Right renal cortex interstitium (tissue), 3 donors: ENCODE measurements at places on chromosomes 4 and X.

- no peak for DNase-seq
These were observed 15.3 kb downstream of the ADAMTS3 start for GRCh38 chr4:72553540-72554337.

- DNase-seq: no peak
These were observed 92.0 kb downstream of the GATB start for GRCh38 chr4:151668689-151669402.

DNA sequence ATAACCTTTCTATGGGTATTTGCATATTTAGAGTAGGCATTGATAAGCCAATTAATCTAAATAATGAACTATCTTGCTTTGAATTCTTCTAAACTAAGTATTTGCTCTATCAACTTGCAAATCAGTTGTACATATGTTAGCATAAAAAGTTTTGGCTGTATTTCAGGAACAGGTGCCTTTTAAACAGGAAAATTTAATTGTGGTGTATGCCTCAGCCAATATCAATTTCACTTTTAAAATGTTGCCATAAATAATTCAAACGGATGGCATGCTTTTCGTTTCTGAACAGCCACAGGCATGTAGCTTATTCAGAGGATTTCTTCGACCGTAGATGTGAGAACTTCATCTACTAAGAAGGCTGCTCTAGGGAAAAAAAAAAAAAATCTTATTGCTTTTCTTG is 99.9 kb downstream of the DCLK2 start:
- DNase-seq: no peak

- peak; percentile 24 for DNase-seq
These were observed 24.0 kb downstream of the C4orf51 start for GRCh38 chr4:145703850-145704497.

DNA sequence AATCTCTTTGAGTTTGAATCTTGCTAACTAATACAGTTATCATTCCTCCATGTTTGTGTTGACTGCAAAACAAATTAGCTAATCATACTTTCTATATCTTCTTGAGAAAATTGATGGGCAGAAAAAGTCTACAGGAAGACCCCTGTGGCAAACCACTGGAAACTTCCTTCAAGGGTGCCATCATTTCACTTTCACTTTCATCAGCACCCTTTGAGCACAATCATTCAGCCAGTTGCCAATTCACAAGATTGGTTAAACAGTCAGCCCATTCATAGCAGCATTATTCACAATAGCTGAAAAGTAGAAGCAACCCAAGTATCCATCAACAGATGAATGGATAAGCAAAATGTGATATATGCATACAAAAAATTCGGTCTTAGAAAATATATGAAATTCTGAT is 101.5 kb downstream of the CCDC160 start:
- no peak for DNase-seq

DNA sequence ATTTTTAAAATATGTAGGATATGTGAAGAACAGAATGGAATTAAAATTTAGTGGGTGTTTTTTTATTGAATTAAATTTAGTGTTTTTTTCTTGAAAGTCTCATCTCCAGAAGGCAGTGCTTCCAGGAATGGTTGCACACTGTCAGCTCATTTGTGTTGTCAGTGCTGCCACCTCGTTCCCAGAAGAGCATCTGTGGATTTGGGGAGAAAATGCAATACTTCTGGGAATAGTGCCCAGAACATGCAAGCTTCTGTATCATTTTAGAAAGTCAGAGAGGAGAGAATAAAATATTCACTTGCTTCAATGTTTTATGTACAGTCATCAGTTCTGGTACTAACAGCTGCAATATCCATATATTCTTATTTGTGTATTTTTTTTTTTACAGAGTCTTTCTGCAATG is 608.8 kb downstream of the PCDH7 start:
- no peak for DNase-seq

DNA sequence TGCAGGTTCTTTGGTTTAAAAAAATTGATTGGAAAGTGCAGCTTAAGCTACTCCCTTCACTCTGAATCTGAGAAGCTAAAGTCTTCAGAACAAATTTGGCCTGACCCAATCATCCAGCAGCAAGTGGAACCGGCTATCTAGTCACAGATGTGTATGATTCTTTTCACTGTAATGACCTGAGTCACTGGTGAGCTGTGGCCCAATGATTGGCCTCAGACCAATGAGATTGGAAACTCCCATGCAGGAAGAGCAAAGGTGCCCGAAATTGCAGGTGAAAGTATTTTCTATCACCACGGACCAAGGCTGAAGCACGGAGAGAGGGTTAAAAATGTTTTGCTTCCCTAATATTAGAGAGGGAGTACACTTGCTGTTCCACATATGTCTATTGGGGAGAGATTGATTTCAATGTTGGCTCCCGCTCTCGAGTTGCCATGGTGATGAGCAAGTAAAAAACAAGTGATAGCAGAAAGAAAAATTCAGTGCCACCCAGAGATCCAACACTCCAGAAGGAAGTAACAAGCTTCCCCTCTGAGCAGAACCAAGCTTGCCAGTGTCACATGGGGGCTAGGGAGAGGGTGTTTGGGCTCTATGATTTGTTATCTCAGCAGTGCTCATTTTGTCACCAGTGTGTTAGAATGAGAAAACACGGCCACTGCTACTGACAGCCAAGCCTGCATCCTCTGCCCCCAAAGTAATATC is 11.2 kb downstream of the RIPPLY1 start:
- DNase-seq: no peak

DNA sequence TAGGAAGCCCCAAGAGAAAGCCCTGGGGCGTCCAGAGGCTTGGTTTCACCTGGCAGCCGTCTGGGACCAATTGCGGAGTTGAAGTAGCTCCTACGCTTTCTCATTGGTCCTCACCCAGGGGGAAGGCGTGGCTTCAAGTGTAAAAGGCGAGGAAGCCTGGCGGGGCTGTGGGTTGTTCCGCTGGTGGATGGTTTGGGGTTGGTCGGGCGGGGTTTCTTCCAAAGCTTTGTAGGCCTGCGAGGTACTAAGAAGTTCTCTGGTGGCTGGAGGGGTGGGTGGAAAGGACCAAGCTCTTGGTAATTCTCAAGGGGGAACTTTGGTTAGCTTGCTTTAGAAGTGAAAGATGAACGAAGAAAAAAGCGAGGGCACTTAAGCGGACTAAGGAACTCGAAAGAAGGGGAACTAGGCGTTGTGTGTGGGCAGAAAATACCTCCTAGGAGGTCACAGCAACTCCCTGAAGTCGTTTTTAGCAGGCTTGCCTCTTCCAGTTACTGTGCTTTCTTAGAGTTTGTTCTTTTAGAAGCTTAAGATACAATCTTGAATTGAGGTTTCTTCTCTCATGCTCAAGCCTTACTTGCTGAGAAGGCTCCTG is 36.6 kb downstream of the CCNG2 start:
- DNase-seq: no peak
